NCI-H187 (cell line): ENCODE measurements at places on chromosomes 11 and 22.

DNA sequence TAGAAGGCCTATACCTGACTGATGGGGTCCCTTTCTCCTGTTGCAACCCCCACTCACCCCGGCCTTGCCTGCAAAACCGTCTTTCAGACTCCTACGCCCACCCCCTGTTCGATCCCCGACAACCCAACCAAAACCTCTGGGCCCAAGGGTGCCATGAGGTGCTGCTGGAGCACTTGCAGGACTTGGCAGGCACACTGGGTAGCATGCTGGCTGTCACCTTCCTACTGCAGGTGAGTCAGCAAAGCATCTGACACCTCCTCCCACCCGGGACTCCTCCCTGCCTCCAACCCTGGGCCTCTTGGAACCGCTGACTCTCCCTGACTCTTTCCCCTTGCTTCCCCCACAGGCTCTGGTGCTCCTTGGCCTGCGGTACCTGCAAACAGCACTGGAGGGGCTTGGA, 1.2 kb downstream of the ROM1 start:
- DNase-seq, result no peak

DNA sequence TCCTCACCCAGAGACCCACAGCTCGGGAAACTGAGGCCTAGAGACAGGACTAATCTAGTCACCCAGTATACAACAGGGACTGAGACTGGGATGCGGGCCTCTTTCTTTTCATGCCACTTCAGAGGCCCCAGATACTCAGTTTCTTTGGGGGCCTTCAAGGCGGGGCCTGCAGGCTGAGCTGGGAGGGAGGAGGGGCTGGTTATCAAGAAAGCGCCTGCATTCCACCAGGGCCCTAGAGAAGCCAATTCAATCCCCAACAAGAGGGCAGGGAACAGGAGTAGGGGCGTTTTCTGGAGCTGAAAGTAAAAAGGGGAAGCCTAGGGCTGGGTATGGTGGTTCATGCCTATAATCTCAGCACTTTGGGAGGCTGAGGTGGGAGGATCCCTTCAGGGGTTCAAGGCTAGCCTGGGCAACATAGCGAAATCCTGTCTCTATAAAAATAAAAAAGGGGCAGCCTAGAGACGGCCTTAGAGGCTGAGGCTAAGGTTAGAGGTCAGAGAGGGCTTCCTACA, 1.6 kb downstream of the ATG2A start:
- no peak for DNase-seq

GRCh38 chr11:35748644-35749043, 86.1 kb downstream of the TRIM44 start:
- DNase-seq, result no peak

GRCh38 chr11:32939866-32940265, 47.3 kb downstream of the QSER1 start:
- no peak for DNase-seq

- no peak for DNase-seq
Measured at GRCh38 chr11:17538731-17539130, 5.5 kb downstream of the USH1C start.

- no peak for DNase-seq
Measured at GRCh38 chr11:71372693-71373657, 75.2 kb downstream of the DHCR7 start.

DNA sequence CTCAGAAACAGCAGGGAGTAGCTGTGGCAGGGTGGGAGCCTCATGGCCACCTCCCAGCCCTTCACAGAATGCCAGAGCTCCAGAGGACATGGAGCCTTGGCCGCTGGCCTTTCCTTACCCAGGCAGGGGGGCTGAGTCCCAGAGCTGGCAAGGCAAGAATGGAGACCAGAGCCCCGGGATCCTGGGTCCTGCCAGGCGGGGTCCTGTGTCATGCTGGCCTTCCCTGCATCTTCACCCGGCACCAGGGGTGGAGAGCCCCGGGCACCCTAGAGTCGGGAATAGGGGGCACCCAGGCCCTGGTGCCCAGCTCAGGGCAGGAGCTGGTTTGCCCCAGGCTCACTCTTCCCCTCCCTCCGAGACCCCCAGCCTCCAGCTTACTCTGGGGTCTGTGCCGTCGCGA, 519.9 kb downstream of the TBC1D22A start:
- DNase-seq, result no peak

GRCh38 chr11:12415342-12415966, 38.1 kb downstream of the PARVA start:
- no peak for DNase-seq

DNA sequence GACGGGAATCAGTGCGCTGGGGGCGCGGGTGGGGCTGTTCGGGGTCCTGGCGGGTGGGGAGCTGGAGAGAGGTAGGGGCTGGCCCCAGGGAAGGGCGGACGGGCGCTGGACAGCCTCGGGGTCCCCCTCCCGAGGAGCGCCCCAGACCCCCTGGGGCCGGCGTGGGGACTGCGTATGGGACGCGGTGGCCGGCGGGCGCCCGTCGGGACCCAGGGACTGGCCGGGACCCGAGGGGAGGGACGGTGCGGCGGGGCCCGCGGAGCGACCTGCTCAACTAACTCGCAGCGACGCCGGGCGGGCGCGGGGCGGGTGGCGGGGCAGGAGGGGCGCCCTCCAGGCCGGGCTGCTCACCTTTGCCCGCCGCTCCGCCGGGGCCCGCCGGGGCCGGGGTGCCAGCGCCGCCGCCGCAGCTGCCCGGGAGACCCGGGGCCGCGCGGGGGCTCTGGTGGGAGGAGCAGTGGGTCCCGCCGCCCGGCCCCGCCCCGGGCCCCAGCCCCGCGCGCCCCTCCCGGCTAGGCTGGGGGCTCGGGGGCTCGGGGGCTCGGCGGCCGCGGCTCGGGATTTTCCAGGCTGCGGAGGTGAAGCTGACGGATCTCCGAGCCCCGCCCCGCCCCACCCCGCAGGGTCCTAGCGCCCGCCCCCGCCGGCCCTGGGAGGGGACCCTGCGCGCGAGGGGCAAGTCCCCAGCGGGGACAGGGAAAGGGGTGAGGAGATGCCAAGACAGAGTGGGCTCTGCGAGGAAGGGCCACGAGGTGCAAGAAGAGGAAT, 12.3 kb downstream of the STARD10 start:
- no peak for DNase-seq

DNA sequence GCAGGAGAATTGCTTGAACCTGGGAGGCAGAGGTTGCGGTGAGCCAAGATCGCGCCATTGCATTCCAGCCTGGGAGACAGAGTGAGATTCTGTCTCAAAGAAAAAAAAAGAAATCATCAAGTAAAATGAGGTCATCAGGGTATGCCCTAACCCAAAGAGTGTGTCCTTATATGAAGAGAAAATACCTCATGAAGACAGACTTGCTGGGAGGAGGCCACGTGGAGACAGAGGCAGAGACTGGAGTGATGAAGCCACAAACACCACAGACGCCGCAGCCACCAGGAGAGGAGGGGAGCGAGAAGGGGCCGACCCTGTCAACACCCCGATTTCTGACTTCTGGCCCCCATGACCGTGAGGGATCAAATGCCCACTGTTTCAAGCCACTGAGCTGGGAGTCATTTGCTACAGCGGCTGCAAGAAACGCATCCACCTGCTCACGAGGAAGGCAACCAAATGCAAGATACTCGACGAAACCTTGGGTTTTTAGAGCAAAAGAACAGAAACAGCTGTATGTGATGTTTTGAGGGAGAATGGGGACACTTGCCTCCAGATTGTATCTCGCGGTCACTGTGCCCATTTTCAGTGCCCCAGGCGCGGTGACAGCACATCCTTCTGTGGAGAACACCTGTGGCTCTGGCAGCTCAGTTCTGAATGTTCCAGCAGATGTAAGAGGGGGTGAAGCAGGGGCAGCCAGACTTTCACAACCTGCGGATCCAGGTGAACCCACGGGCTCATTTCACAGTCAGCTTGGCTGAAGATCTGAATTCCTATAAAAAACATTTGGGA, 1317.2 kb downstream of the TBC1D22A start:
- DNase-seq, result no peak

GRCh38 chr11:24709928-24710565, 213.2 kb downstream of the LUZP2 start:
- DNase-seq, result no peak

- DNase-seq, result no peak
Measured at GRCh38 chr11:45031912-45032519, 81.3 kb upstream of the TP53I11 start.

- DNase-seq, result no peak
Measured at GRCh38 chr11:96781082-96781481, 391.3 kb downstream of the JRKL start.
